ENCODE measurements at places on chromosomes 6 and 20. TPM values are rescaled to one million over a fixed set of nuclear protein-coding genes. Genes with fewer than 3 reads are reported as not detected.

The SMPDL3A gene
- total RNA-seq: 2.5 TPM

The PCSK2 gene
- not detected for total RNA-seq

The RGS17 gene
- 6.4 TPM for total RNA-seq

The TPMT gene
- 6.3 TPM for total RNA-seq

The FUCA2 gene
- 54.5 TPM for total RNA-seq

The ESR1 gene
- total RNA-seq: not detected

The SNAI1 gene
- total RNA-seq: 11.6 TPM

The GPX5 gene
- not detected for total RNA-seq

The OR12D3 gene
- total RNA-seq: not detected

The FAXC gene
- total RNA-seq: 6.5 TPM

The APMAP gene
- total RNA-seq: 162 TPM
